T-cell (primary cell): ENCODE measurements at places on chromosomes 7 and 10.

DNA sequence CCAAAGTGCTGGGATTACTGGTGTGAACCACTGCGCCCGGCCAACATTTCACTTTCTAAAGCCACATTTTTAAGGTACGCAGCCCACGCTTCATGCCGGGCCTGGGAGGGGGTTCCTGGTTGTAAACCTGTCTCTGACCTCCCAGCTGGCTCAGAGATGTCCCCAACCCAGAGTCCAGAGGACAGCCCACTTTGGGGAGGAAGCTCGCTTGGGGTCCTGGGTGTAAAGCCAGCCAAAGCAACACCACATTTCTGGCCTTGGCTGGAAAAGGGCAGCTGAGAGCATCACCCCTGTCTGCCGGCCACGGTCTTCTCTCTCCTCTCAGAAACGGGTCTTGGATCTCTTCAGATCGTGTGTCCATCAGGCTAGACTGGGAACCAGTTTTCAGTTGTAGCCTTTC lies 23.9 kb upstream of the PITRM1 start:
- peaks cover 25% of the 10 kb centered on the region for H3K4me1 ChIP-seq
- DNase-seq: no peak
- no peak overlapping the region for H3K4me3 ChIP-seq
- H3K36me3 ChIP-seq: no peaks in the 10 kb centered on the region

- no peaks in the 10 kb centered on the region for H3K27me3 ChIP-seq
- H3K36me3 ChIP-seq: no peaks in the 10 kb centered on the region
- peaks cover 5% of the 10 kb centered on the region for H3K4me1 ChIP-seq
- H3K27ac ChIP-seq: no peak overlapping the region
These were observed 9.5 kb upstream of the ARID5B start for GRCh38 chr10:61891906-61892585.

GRCh38 chr10:21705828-21706176 lies 171.8 kb downstream of the MLLT10 start:
- H3K27me3 ChIP-seq: no peaks in the 10 kb centered on the region
- no peak for DNase-seq
- peaks cover 13% of the 10 kb centered on the region for H3K4me1 ChIP-seq
- H3K36me3 ChIP-seq: peaks cover 3% of the 10 kb centered on the region
- H3K4me3 ChIP-seq: no peak overlapping the region

- H3K27ac ChIP-seq: no peak overlapping the region
- no peaks in the 10 kb centered on the region for H3K4me1 ChIP-seq
- no peaks in the 10 kb centered on the region for H3K27me3 ChIP-seq
- no peaks in the 10 kb centered on the region for H3K36me3 ChIP-seq
- DNase-seq: no peak
These were observed 500.9 kb upstream of the ZMIZ1 start for GRCh38 chr10:78567680-78568455.

DNA sequence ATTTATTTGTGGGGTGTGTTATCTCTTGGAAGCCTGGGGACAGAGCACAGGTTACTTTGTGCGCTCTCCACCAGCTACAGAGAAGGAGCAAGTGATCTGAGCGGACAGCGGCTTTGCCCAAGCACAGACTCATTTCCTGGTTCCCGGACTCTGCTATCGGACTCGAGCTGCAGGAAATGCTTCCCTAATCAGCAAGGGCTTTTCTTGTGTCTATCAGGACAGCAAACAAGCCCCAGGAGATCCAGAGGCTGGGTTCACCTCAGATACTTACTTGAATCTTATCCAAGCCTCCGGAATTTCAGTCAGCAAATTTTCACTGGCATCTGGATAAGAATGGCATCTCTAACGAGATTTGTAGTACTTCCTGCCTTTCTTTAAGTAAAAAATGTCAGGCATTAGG lies 27.8 kb downstream of the MRC1 start:
- H3K4me1 ChIP-seq: no peaks in the 10 kb centered on the region
- H3K36me3 ChIP-seq: no peaks in the 10 kb centered on the region
- DNase-seq: no peak
- H3K27me3 ChIP-seq: peaks cover 3% of the 10 kb centered on the region
- no peak overlapping the region for H3K4me3 ChIP-seq

DNA sequence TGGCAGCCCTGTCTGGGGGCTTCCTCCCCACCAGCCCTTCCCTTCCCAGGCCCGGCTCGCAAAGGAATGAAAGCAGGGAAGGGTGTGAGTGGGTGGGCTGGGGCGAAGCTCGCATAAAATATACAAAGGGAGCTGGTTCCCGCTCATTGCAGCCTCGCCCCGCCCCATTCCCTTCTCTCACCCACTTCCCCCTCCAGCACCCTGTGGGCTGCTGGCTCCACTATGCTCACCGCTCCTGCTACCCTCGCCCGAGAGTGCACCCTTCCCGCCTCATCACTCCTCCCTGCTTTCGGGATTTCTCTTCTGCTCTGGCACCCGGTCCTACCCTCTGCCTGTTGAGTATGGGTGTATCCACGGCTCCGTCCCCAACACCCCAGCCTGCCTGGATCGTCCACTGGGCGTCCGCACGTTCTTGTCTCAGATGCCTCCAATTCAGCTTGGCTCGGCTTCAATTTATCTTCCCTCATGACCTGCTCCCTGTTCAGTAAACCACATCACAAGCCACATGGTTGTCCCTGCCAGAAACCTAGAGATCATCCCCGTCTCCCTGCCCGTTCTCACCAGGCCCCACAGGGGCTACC lies 14.4 kb upstream of the TTYH3 start:
- H3K36me3 ChIP-seq: no peaks in the 10 kb centered on the region
- no peaks in the 10 kb centered on the region for H3K4me1 ChIP-seq
- H3K27me3 ChIP-seq: no peaks in the 10 kb centered on the region

DNA sequence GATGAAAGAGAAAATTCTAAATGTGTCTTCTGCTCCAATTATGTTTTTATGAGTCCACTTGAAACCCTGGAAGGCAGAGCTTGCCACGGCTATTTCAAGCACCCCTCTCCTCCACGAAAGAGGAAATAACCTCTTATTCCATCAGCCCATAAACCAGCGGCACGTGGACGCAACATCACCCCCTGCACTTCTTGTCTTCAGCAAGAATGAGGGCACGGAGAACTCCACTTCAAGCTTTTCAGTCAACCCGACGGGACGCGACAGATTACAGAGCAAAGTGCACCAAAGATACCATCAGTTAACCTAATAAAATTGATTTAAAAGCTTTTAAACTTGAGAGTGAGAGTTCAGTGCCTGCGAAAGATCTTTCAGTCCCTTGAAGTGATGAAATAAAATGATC lies 406.3 kb downstream of the GALNT17 start:
- H3K4me1 ChIP-seq: no peaks in the 10 kb centered on the region
- H3K4me3 ChIP-seq: no peak overlapping the region
- no peak for DNase-seq
- no peaks in the 10 kb centered on the region for H3K36me3 ChIP-seq

DNA sequence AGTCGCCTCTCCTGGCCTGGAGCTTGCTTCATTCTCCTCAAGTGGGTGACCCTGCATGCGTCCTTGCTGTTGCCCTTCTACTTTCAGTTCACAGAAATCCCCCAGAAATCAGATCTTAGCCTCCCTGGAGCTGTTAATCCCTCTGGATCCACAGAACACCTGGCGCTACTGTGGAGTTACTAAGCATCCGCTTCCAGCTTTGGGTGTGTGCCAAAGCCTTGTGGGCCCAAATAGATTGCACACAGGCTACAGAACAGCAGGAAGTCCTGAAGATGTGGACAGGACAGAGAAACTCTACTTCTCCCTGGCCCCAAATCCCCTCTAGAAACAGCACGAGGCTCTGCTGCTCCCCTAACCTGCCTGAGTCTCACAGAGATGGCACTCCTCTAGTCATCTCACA lies 36.6 kb upstream of the PDLIM1 start:
- H3K4me1 ChIP-seq: no peaks in the 10 kb centered on the region
- no peak for DNase-seq
- H3K27me3 ChIP-seq: no peaks in the 10 kb centered on the region
- no peaks in the 10 kb centered on the region for H3K36me3 ChIP-seq
- H3K27ac ChIP-seq: no peak overlapping the region
- H3K4me3 ChIP-seq: no peak overlapping the region
